ENCODE measurements at places on chromosomes 7 and 10.

DNA sequence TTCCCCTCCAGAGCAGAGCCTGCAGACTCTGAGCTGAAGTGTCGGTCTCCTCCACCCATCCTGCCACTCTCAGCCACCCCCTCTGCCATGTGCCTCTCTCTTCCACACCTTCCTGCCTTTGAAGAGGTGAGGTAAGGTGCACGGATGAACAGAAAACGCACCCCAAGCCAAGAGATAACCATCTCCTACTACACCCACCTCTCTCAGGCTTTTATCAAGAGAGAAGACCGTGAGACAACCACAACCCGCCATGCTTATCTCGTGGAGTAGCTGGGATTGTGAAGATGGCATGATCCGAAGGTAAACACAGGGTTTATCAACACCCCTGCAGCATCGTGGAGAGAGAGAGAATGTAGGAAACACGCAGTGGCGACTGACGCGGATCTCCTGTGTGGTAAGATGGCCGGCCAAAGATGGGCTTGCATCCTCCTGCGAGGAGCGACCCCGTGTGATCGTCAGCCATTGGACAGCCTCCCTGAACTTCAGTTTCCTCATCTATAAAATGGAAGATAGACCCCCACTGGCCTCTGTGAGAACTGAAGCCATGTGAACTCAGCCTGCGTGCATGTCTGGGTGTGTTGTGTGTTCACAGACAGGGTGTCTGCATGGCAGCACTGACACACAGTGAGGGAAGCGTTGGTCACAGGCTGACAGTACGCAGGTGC, 219.0 kb downstream of the DIP2C start:
- no peak for DNase-seq

- DNase-seq = no peak
Observed at GRCh38 chr7:157482025-157482424, 145.2 kb downstream of the DNAJB6 start.

GRCh38 chr10:29084681-29085307, 204.1 kb upstream of the LYZL1 start:
- DNase-seq = no peak

DNA sequence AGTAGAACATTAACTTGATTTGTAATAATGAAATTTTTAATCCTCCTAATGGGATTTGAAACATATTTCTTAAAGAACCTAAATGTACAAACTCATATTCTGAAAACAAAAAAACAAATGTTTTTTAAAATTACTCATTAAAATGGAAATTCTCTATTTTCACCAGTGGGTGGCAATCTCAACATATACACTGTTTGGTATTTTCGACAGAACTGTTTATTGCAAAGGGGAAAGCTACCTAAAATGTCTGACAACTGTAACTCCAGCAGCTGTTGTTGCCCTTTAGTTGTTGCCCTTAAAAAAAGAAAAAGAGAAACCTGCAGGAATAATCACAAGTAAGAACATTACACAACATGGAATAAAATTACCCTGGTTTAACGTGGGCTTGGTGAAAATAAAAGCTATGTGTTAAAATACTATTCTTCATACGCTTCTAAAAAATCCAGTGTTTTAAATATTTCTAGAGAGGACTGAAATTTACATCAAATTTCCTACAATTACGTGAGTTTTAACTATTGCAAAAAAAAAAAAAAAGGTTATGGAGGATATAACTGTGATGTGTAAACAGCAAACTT, 54.5 kb downstream of the COL1A2 start:
- DNase-seq = peak; percentile 32

DNA sequence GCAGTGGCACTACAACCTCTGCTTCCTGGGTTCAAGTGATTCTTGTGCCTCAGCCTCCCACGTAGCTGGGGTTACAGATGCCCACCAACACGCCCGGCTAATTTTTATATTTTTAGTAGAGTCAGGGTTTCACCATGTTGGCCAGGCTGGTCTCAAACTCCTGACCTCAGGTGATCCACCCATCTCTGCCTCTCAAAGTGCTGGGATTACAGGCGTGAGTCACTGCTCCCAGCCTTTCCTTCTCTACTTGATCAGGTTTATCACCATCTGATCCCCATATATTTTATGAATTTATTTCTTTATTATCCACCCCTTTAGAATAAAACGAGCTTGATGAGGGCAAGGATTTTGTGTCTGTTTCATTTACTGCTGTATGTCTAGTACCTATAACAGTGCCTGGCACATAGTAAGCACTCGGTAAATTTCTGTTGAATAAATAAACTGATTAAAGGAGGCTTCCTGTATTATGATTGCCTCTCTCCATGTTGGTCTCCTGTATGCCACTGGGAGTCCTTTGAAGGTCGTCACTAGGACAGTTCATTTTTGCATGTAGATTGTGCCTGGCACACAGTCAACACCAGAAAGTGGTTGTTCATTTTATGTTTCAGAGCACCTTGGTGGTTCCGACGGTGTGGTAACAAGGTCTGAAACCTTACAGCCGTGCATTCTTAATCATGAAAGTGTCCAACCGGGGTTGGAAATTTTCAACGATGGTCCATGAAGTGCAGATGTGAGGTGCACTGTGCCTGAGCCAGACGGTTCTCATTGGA, 9.6 kb upstream of the EIF3A start:
- DNase-seq = no peak

DNA sequence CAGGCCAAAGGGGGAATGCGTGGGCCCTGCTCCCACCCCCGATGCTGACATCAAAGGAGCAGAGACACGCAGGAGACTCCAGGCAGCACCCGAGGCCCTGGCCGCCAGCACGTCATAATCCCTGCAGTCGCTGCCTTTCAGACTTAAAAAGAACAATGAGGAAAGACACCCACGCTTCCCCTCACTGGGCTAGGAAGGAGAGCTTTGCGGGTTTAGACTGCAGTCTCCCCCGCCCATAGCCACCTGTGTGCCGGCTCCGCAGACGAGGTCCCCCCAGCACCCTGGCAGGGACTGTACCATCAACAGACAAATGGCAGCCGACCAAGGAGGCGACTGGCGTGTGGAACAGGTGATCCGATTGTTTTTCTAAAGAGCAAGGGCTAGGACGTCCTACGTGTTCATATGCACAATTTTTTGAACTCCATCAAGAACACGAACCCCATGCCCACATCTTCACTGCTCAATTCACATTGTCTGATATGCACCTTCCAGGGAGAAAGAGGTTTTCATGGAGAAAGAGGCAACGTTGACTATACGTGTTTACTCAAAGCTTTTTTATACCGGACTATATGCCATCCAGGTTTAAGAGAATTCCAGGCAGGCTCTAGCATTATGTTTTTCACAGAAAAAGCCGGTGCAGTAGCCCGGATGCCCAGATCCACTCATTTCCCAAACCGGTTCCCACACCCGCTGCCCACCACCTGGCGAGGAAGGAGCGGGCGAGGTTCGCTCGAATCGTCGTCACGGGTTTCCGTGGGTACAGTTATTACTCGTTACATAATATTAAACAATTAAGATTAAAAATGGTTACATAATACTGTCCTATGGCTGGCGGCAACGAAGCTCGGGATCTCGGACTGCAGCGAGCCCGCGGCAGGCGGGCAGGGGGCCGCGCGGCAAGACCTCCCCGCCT, 1.1 kb downstream of the GRB10 start:
- DNase-seq = no peak

- no peak for DNase-seq
Observed at GRCh38 chr7:27167916-27168264, 2.6 kb upstream of the HOXA9 start.

- no peak for DNase-seq
Observed at GRCh38 chr10:103202319-103202718, 9.2 kb upstream of the NT5C2 start.

DNA sequence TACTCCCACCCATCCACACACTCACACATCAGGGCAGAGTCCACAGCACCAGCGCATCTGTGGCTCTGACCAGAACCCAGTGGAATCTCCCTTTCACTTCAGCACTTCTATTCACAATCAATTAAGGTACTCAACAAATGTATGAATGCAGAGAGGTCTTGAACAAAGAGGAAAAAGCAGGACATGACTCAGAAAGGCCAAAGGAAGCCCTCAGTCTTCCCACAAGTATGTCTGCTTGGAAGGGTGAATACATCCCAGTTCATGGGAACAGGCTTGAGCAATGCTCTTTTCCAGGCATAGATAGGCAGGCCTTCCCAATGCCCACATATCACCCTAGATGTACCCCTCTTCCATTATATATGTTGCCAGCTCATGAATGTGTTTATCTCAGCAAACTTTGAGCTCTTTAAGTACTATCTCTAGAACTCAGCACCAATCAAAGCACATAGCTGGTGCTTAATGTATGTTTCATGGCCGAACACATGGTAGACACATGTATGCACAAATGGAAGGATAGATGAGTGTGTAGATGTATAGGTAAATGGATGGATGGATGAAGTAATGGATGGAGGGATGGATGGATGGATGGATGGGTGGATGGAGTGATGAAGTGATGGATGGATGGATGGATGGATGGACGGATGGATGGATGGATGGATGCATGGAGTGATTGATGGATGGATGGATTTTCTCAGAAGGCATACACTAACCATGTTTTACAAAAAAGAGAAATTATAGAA, 507.6 kb downstream of the GRID1 start:
- no peak for DNase-seq

GRCh38 chr10:126504063-126504760, 115.9 kb upstream of the ADAM12 start:
- peak; percentile 47 for DNase-seq

DNA sequence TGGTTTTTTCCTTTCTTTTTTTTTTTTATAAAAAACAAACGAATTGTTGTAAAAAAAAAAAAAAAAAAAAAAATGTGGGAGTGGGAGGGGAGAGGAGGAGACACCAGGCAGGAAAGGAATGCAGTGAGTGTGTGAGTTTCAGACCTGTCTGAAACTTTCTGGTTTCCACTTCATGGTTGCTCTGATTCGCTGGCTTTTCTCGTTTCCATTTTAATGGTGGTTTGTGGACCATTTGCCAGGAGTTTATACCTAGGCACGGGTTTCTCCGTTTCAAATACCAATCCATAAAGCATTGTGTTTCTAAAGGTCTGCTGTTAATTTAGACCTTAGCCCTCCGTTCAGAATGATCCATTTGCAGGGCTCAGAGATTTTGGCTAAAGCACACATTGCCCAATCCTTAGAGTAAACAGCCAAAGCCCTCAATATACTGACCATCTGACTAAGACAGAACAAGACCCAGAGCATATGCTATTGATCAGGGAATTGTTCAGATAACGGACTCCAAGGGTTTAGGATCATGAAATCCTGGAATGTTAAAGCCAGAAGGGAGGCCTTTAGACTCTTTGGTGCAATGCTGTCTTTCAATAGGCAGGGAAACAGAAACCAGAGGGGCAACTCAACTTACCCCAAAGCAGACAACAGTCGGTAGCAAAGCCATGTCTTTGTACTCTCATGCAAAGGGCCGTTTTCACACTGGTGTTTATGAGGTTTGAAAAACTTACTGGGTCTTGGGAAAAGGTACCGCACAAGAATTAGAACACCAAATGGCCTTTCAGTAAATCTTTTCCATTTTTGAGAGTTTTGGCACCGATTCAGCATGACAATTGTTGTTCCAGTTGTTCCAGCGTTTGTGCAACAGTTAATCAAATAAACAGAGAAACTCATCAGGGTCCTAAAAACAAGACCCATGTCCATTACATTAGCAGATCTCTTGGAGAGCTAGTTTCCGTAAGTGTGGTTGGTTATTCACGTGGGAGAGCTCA, 94.3 kb upstream of the AGBL3 start:
- DNase-seq = no peak

- no peak for DNase-seq
Observed at GRCh38 chr7:70693321-70693685, 438.6 kb upstream of the GALNT17 start.

- DNase-seq = no peak
Observed at GRCh38 chr7:88599528-88599927, 160.0 kb upstream of the ZNF804B start.

GRCh38 chr10:63456437-63457210, 9.2 kb downstream of the JMJD1C start:
- no peak for DNase-seq

DNA sequence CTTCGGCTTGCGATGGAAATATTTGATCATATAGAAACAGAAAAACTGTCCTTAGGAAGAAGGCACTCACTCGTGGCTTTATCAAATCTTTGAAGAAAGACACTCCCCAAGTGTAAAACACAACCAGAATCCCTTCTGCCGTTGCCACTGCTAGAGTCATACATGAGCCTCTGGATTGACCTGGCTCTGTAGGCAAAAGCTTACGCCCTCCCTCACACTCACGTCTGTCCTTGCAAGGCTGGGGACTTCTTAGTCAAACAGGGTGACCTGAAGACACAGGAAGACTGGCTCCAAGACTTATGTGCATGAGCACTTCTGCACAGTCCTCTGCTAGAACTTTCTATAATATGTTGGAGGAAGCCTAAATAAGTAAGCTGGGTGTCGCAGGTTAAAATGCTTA, 135.4 kb upstream of the MDFIC start:
- DNase-seq = no peak

DNA sequence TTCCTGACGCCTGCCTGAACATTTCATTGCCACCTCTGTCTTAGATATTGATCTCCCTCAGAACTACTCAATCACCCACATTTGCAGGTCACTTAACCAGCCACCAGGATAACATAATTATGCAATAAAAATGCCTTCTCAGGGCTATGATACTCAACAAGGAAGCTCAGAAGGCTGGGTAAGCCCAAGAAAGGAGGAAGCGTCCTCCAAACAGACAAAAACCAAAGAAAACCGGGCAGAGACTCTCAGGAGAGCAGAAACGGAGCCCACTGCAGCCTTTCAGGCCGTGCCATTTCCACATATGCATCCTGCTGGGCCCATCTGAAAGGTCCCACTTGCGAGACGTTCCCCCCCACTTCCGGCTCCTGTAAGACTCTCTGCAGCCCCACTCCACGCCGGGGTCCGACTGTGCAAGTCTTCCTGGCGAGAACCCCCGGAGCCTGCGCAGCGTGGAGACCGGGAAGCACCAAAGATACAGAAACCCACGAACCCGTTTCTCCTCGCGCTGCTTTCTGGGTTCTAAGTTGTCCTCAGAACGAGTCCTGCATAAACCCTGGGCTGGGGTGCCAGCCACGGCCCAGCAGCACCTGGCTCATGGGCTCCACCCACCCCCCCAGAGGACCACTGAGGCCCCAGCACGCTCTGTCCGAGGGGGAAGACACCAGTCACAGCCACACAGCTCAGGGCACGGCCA, 83.7 kb downstream of the DIP2C start:
- no peak for DNase-seq

DNA sequence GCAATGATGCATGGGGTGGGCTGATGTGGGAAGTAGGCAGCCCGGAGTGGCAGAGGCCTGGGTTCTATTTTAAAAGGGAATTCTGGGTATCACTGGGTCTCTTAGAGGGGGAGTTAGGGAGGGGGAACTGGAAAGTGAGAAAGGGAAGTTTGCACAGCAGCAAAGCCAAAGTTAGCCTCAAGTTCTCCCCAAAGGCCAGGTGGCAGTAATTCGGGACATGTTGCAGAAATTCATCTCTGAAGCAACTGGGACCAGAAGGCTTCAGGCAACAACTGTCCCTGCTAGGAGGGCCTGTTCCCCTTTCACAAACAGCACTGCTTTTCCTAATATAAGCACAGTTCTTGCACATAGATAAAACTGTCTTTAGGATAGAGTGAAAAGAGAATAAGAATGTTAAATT, 67.4 kb downstream of the NOD1 start:
- no peak for DNase-seq
